ENCODE measurements at places on chromosomes 4 and X.

DNA sequence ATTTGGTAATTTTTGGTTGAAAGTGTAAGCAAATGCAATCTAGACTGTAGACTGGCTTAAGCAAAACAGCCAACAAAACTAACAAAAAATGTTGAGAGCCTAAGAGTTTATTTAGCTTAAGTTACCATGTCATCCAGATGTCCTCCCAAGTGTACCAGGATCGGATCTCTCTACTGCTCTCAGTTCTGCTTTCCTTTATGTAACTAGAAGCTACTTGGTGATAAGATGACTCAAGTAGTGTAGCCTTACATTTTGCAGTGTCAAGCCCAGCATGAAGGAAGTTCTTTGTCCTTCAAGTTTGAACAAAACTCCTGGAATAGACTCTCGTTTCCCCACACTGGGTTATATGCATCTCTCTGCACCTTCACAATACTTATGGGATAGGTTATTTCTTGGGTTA is 1500.0 kb downstream of the STIM2 start:
- no peak for DNase-seq

DNA sequence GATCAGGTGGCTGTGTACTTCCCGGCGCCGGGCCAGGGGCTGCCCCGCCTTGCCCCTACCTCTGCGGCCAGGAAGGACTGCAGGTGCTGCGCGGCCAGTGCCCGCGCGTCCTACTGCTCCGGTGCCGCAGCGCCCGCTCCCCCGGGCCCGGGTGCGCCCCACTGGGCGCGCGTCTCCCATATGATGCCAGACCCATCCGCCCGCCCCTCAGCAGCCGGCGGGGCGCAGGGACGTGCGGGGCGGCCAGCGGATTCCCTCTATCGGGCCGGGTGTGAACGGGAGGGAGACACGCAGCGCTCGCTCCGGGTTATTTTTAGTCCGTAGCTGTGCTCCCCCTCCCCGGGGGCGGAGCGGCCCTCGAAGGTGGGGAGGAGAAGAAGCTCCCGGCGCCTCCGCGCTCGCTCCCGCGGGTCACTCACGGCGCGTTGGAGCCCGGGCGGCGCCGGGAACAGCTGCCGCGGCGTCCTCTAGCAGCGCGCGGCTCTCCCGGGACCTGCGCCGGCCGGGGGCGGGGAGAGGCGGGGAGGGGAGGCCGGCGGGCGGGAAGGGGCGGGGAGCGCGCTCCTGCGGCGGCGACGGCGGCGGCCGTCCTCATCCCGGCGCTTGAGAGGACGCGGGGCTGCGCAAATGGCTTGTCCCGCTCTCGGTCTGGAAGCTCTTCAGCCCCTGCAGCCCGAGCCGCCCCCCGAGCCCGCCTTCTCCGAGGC is 103.6 kb downstream of the UCHL1 start:
- DNase-seq: peak; percentile 87

DNA sequence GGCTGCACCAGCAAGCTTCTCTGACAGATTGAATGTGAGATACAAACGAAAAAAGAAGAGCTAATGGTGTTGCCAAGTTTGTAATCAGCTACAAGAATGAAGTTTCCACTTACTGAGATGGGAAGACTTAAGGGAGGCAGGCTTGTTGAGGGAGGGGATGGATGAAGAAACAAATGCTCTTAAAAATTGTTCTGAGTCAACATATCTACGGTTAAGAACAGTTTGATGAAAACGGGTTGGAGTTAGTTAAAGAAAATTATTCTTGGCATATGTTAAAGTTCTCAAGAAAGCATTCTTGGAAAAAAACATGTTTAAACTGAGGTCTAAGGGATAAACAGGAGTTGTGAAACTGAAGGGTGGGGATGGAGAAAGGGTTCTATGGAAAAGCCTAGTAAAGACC is 816.3 kb upstream of the HS3ST1 start:
- no peak for DNase-seq

DNA sequence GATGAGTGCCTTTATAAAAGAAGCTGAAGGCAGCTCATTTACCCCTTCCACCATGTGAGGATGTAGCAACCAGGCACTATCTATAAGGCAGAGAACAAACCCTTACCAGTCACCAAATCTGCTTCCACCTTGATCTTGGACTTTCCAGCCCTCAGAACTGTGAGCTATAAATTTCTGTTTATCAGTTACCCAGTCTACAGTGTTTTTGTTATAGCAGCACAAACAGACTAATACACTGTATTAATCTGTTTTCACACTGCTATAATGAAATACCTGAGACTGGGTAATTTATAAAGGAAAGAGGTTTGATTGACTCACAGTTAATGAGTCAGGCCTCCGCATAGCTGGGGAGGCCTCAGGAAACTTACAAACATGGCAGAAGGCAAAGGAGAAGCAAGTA is 91.2 kb downstream of the SOWAHB start:
- no peak for DNase-seq

DNA sequence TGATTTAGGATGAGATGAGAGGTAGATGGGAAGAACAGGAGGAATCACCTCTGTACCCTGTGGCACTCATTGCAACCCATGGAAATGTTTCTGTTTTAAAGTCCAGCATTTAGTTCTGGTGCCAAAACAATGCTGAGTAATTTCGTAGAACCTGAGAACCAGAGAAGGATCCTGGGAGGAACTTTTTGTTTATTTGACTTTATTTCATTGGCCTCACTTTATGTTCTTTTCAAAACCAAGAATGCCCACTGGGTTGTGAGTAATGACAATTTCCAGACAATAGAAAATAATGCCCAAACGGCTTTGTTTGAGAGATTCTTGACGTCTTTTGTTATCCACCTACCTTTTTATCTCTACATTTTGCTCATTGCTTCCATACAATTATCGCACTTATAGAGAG is 111.3 kb downstream of the SHROOM3 start:
- no peak for DNase-seq

DNA sequence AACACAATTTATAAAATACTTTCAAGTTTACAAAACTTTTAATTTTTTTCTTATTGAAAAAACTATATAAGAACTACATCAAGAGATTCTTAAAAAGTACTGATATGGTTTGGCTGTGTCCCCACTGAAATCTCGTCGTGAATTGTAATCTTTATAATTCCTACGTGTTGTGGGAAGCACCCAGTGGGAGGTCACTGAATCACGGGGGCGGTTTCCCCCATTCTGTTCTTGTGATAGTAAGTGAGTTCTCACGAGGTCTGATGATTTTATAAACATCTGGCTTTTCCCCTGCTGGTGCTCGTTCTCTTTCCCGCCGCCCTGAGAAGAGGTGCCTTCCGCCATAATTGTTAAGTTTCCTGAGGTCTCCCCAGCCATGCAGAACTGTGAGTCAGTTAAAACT is 88.5 kb downstream of the FRAS1 start:
- DNase-seq: no peak

GRCh38 chrX:40922307-40922706 is 162.9 kb upstream of the USP9X start:
- DNase-seq: no peak

- DNase-seq: peak; percentile 8
Observed at GRCh38 chrX:55907968-55908607, 190.5 kb downstream of the RRAGB start.

- DNase-seq: no peak
Observed at GRCh38 chrX:105267167-105267566, 46.7 kb upstream of the TEX13A start.

DNA sequence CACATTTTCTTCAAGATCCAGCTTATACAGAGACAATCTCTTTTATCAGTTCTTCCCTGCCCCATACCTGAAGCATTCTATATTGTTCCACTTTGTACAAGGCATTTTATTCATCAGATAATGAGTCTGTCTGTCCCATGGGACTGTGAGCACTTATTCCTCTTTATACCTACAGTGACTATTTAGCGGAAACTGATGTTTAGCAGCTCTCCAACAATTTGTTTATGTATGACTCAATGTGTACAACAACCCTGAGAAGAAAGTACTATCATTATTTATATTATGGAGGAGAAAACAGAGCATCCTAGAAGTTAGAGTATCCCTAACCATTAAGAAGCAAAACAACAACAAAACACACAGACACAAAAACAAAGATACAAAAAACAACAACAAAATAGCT is 306.5 kb downstream of the PRDM5 start:
- no peak for DNase-seq

- no peak for DNase-seq
Observed at GRCh38 chr4:109943745-109944144, 31.1 kb downstream of the EGF start.

GRCh38 chrX:110698696-110699095 is 96.9 kb downstream of the CHRDL1 start:
- no peak for DNase-seq

DNA sequence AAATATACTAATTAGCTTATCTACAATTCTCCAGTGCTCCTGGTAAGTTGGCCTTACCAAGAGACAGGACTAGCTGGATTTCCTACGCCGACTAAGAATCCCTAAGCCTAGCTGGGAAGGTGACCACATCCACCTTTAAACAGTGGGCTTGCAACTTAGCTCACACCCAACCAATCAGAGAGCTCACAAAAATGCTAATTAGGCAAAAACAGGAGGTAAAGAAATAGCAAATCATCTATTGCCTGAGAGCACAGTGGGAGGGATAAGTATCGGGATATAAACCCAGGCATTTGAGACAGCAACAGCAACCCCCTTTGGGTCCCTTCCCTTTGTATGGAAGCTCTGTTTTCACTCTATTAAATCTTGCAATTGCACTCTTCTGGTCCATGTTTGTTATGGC is 1025.0 kb downstream of the RAB28 start:
- DNase-seq: no peak

DNA sequence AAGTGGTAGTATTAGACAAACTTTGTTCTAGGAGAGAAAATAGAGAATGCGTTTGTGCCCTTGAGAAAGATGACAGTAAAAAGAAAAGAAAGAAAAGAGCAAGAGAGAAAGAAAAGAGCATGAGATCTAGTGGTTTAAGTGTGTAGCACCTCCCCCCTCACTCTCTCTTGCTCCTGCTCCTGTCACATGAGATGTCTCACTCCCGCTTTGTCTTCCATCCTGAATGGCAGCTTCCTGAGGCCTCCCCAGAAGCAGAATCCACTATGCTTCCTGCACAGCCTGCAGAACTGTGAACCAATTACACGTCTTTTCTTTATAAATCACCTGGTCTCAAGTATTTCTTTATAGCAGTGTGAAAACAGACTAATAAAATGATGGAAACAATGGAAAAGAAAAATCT is 499.6 kb downstream of the ACTRT1 start:
- no peak for DNase-seq

DNA sequence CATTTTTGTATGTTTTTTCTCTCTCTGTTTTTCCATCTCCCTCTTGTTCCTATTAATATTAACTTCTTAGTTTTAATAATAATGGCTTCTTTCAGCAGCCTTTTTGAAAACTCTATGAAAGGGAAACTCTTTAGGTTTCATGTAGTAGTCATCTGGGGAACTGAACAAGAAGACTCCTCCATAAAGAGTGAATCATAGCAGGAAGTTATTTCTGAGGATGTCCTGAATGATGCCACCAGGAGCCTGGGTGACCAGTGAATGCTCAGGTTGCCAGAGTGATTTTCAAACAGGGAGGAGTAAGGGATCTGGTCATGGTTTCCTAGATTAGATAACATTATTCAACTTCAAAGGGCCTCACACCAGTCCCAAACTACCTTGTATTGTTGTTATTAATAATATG is 212.8 kb upstream of the PDE5A start:
- DNase-seq: no peak

- DNase-seq: no peak
Observed at GRCh38 chr4:123783151-123783790, 386.7 kb downstream of the SPRY1 start.

- DNase-seq: no peak
Observed at GRCh38 chr4:185017964-185018772, at the start of gene HELT. Gene HELT (plus strand): TSS chr4:185018490. CDS start chr4:185018929, 439 bp downstream.

GRCh38 chr4:75412746-75413145 is 101.5 kb downstream of the RCHY1 start:
- DNase-seq: no peak

DNA sequence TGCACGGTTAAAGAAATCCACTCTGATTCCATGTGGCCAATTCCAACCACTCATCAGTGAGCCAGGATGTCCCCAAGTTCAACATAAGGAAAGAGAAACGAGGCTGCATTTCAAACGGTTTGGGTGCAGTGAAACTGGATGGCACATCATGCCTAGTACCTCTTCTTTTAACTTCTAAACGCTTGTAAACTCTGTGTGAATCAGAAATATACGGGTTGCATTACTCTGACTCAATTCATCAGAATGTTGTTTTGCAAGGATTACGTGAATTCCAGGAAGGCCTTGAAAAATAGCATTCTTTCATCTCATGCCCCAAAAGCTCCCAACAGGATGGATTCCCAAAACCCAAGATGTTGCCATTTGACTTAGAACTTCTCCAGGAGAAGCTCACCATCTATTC is 270.4 kb downstream of the LDB2 start:
- no peak for DNase-seq

- DNase-seq: no peak
Observed at GRCh38 chr4:148196164-148196563, 246.1 kb downstream of the NR3C2 start.

GRCh38 chr4:153261914-153262313 is 57.7 kb downstream of the TRIM2 start:
- DNase-seq: no peak

GRCh38 chr4:141140391-141141200 is 7.3 kb upstream of the RNF150 start:
- DNase-seq: no peak

GRCh38 chr4:38856524-38857337 is at the start of gene TLR6:
Gene TLR6 (minus strand): TSS chr4:38856817. CDS start chr4:38829473, 27,344 bp downstream.
- DNase-seq: no peak

GRCh38 chrX:109740433-109740809 is 7.4 kb upstream of the ACSL4 start:
- DNase-seq: no peak

- no peak for DNase-seq
Observed at GRCh38 chr4:27835851-27836250, 975.2 kb downstream of the STIM2 start.

All from hypothalamus (tissue), 51 donors.